ENCODE measurements at places on chromosomes 7 and 10.

DNA sequence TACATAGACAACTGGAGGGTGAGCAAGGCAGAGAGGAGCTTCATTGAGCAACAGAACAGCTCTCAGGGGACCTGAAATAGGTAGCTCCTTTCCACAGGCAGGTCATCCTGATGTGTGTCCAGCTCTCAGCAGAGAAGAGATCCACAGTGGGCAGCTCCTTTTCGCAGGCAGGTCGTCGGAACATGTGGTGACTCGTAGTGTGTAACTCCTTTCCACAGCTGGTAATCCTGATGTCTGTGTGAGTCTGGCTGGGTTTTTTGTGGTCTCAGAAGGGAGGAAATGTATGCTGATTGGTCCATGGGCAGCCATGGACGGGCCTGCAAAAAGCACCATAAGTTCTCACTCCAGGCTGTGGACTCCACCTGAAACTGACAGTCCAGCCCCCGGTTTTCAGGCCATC is 24.4 kb upstream of the TES start:
- DNase-seq, result no peak

- DNase-seq, result no peak
Measured at GRCh38 chr7:70598976-70599375, 533.0 kb upstream of the GALNT17 start.

- no peak for DNase-seq
Measured at GRCh38 chr7:137987968-137988367, 13.9 kb downstream of the CREB3L2 start.

DNA sequence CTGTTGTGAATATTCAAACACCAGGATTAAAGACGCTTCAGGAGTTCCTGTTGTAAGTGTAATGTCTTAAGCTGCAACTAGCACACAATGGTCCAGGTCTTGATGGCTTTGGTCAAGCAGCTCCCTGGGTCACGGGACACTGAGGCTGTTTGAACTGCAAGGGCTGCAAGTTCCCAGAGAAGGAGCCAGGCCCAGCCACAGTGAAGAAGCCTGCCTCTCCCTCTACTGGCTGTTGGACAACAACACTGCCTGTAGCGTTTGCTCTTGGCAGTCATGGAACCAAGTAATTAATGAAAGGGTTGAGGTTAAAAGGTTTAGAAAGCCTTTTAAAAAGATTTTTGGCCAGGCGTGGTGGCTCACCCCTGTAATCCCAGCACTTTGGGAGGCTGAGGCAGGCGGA is 31.9 kb upstream of the GUSB start:
- DNase-seq, result peak; percentile 12

GRCh38 chr10:68296843-68297663 is 34.8 kb upstream of the HNRNPH3 start:
- no peak for DNase-seq

DNA sequence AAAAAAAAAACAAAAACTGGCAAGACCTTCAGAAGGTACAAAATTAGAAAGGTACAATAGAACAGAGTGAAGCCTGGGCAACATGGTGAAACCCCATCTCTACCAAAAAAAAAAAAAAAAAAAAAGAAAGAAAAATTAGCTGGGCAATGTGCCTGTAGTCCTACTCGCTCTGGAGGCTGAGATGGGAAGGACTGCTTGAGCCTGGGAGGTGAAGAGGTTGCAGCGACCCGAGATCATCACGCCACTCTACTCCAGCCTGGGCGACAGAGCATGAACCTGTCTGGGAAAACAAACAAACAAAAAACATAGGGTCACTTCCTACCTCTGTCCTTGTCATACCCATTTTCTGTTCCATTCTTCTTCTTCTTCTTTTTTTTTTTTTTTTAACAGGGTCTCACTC is 45.6 kb upstream of the DLG5 start:
- DNase-seq, result no peak

Data from T-helper 2 cell (primary cell).